ENCODE measurements at places on chromosomes 3 and 15.

GRCh38 chr3:126466886-126467610 is 8.6 kb downstream of the ZXDC start:
- no peak for DNase-seq

DNA sequence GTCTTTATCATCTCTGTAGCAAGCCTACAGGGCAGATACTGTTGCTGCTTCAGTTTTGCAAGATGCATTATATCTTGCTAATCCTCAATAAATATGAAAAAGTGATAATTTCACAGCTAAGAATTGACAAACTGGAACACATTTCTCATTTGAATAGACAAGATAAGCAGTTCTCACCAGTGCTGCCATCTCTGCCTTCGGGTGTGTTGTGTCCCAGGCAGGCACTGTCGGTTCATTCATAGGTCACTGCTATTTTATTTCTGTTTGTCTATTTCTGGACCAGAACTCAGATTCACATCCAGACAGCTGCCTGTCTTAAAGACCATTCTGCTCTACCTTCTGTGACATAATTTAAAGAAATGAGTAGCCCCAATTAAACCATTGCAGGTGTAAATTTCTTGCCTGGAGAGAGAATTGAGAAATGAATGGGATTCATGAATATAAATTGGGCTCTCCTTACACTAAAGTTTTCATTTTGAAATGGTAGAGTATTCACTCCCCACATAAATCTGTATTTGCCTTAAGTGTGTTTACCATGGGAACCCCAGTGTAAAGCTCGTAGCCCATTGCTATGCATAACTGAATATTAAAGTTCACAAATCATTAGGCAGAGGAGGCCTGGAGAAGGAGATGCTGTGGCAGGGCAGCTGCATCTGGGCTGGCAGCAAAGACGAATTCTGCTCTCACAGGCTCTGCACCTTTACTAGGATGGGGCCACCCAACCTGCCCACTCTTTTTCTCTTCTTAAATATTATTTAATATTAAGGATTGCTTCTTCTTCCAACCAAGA is 149.9 kb downstream of the ARPP21 start:
- no peak for DNase-seq

DNA sequence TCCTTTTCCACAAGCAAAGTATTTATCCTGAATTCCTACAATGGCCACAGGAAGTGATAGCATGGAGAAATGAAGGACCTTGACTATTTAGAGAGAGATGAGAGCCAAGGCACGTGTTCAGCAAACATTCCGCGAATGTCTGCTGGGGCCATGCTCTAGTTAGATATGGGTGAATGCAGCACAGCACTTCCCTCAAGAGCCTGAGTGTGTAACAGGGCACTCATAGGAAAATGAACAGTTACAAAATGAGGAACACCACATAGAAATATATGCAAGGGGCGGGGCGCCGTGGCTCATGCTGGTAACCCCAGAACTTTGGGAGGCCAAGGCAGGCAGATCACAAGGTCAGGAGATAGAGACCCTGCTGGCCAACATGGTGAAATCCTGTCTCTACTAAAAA is 406.9 kb downstream of the NR2F2 start:
- DNase-seq, result no peak

DNA sequence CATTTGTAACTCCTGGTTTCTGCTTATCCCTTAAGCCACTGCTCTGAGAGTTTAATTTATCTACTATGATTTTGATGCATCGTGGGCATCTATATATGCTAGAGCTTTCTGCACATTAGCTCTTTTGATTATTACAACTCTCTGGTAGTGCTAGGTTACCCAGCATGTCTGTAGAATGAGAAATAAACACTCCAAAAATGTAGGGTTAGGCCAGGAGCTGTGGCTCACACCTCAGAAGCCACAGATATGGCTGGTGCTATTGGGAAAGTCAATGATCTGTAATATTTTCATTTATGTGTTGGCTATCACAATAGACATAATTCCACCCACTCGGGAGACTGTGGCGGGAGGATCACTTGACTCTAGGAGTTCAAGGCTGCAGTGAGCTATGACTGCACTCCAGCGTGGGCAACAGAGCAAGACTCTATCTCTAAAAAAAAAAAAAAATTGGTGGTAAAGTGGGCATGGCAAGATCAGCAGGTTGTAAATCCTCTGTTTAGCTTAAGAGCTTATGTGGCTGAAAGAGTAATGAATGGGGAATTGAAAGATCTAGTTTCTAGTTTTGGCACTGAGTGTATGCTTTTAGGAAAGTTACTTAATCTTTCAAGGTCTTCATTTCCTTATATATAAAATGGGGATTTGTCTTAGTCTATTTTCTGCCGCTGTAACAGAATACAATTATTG is 6.3 kb downstream of the TIGIT start:
- DNase-seq, result no peak

DNA sequence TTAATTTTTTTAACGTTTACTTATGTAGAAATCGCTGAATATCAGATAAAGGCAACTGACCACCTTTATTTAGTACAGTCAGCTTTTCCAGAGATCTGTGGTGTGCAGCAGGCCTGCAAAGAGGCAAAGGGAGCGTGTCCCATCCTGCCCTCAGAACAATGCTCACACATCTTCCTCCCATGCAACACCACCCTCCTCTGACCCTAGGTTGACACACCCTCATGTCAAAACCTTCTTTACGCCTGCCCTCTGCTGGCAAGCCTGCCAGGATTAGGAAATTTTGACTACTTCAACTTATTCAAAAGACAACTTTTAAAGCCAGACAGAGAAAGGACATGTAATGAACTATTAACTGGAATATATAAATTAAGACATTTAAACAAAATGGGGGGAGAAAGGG is 513.7 kb downstream of the FOXP1 start:
- DNase-seq, result no peak

GRCh38 chr15:31481142-31481541 is 154.5 kb downstream of the KLF13 start:
- no peak for DNase-seq

DNA sequence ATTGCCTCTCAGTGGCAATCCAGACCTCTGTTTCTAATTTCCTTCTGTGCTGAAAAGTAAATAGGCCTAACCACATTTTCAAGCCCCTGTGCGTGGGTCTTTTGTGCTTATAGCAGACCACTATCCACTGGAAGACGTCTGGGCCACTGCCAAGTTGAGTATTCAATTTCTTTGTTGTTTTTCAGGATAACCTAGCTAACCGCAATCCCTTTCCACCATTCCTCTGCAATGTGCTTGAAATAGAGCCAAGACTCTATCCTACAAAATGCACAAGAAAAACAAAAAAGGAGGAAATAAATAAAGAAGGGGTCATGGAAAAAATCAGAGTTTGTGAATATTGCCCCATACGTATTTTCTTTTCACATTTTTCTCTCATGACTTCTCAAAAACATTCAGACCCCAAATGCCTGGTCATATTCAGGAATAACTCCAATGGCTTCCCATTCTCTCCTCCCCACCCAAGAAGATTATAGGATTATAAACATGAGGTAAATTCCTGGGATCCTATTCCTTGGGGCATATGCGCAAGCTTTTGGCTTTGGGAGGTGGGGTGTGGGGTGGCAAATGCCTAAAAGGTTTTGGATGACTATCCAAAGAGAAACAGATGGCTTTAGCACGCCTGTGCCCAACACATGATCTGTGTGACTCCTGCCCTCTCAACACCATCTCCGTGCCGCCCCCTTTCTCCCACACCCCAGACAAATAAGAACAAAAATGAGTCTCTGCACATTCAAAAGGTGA is 217.9 kb upstream of the THBS1 start:
- peak; percentile 100 for DNase-seq

DNA sequence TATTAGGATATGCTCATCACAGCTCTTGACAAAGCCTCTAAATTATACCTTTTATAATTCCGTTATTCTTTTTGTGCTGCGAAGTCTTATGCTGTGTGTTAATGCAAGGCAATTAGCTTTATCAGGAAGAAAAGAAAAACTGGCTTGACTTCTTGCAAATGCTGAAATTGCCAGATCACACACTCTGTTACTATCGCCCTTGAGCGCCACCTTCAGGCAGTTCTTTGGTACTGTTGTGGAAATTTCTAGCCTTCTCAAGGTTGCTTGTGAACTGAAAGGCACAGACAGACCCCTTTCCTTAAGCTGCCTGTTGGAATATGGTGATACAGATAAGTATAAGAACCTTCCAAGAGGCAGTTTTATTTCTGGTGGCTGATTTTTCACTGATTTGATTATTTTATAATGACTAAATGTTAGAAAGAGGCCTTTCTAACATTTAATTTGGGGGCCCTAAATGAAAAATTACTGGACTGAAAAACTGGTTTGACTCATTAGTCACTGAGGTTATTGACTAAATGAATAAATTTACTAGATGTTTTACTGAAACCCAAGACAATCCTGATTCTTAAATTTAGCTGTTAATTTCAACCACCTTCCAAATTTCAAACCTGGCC is 126.2 kb upstream of the RASGRP1 start:
- peak; percentile 71 for DNase-seq

DNA sequence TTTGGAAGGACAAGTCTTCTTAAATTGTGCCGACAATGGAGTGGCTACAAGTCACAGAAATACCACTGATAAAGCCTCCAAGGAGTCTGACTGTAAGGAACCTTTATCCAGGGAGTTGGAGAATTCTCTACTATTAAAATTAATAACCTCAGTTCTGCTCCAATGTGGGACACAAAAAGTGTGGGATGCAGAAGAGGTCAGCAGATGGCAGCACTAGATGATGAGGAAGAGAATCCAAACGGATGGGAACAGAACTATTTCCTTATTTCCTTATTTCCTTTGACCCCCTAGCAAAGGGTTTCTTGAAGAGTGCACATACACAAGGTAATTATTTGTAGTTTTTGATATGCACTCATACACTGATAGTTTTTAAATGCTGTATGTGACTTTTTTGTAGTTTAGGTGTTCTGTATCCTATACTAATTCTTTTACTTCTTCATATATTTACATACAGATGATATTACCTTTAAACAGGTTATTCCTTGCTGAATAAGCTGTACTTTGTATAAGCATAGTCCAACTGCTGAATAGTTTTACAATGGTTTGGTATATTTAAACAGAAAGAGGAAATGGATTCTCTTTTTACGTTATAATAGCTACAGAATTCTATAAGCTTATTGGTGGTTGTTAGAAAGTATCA is 25.6 kb upstream of the NLGN1 start:
- peak; percentile 39 for DNase-seq

GRCh38 chr15:94503293-94503692 is 271.9 kb downstream of the MCTP2 start:
- no peak for DNase-seq

DNA sequence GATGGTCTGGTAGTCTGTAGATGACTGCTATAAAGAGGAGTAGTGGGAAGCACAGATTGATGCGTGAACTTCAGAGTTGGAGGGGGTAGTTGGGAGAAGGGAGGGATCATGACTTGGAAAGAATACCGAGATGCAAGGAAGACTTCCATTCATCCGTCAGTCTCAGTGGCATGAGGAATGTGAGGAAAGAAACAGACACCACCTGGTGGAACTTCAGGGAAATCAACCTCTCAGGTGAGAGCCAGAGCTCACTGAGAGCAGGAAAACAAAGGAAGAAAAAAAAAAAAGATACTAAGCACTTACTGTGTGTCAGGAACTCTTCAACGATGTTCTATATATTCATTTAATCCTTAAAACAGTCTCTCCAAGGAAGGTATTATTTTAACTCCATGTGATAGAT is 172.4 kb downstream of the OXSM start:
- no peak for DNase-seq

- no peak for DNase-seq
Measured at GRCh38 chr3:133860519-133860918, 35.2 kb downstream of the RAB6B start.

- DNase-seq, result peak; percentile 13
Measured at GRCh38 chr15:92020804-92021203, 167.3 kb downstream of the SLCO3A1 start.

Data from fibroblast of skin of abdomen (primary cell).